ENCODE measurements at places on chromosomes 3 and 15.
A peak's percentile ranks its signal among the peaks of the same experiment; 100 is the strongest.

- no peak for DNase-seq
Measured at GRCh38 chr15:41980654-41981323, 8.4 kb upstream of the EHD4 start.

DNA sequence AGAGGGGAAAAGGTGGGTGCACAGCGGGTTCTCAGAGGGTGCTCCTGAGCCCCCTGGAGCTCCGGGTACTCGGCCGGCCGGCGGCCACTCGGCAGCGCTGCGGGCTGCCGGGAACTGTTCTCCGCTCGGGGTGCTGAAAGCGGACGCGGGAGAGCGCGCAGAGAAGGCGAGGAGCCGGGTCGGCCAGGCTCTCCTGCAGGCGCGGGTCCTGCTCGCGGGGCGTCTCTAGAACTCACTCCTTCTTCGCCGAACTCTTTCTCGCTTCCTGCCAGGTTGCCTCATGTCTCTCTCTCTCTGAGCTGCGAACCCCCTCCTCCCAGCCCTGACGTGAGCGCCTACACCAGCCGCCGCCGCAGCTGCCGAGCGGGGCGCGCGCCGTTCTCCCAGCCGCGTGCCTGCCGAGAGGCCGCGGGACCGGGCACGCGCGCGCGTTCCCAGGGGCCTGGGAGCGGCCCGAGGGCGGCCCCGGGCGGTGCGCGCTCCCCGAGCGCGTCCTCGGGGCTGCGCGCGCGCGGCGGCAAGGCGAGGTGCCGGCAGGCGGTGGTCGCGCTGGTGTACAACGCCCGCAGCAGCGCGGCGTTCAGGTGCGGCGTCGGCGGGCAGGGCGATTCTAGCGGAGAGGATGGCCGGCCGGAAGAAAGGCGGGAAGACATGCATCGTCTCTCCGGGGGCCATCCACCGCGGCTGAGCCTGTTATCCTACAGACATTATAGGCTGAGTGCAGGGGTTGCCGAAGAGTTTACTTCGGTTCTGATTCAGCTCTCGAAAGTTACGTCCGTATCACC is at the start of gene PEX5L:
PEX5L (minus strand) TSS at position 267 of the 785 bp plus-strand sequence. CDS start 338 bp downstream, outside the sequence.
- DNase-seq = peak; percentile 49

- no peak for DNase-seq
Measured at GRCh38 chr3:64244011-64244942, 19.0 kb upstream of the PRICKLE2 start.

DNA sequence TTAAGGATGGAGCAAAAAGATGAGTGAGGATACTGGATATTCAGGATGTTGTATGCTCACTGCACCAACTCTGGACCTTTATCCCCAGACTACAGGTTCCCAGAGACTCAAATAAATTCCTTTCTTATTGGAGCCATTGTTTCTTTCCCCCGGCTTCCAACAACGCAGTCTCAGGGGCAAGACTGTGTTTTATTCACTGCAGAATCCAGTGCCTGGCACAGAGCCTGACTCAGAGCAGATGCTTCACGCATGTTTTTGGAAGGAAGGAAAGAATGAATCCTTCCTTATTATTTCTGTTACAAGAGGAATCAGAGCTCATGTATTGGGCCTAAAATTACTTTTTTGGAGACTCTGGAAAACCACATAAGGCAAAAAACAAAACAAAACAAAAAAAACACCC is 96.0 kb upstream of the VGLL4 start:
- no peak for DNase-seq

DNA sequence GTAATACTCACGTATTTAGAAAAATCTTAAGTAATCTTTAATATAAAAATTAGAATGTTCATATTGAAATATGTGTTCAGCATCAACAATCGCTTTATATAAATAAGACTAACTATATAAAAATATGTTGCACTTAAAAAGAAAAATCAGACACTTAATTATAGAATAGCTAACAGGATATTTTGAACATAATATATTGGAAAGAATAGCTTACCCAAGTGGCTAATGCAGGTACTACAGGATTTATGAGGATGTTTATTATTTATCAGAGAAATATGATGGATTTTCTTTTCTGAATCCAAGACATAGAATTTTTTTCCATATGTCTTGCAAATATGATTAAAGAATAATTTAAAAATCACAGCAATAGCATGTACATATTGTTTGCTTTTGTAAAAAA is 567.9 kb upstream of the GBE1 start:
- DNase-seq = no peak

DNA sequence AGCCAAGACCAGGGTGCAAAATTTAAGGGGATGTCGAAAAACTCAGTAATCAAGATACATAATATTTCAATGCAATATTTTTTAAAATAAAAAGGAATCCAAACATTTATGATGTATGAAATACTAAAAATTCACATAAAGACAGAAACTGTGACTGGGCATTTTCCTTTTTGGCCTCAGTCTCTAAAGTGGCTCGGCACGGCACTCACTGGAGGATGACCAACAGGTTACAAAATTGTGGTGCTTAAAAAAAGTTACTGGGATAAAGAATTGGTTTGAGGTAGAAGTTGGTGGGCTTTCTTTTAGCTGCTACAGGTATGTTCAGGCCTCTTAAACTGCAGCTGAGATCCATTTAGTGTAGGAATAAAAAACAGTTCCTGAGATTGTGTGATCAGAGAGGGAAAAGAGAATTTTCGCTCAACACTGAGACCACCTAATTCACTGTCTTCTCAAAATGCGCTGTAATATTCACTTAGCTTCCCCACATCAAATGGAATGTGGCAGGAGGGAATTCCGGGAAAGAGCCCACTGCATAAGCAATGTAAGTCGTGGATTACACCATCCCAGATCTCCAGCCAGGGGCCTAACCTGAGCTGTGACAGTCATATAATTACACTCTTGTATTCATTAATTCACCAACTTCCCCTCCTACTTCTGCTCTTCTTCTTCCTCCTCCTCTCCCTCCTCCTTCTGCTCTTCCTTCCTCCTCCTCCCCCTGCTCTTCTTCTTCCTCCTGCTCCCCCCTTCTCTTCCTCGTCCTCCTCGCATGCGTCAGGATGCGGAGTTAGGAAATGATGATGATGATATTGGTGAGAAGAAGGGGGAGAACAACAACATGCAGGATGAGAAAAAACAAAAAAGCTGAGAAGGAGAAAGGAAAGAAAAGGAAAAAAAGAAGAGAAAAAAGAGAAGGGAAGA is 45.9 kb downstream of the HES1 start:
- no peak for DNase-seq

DNA sequence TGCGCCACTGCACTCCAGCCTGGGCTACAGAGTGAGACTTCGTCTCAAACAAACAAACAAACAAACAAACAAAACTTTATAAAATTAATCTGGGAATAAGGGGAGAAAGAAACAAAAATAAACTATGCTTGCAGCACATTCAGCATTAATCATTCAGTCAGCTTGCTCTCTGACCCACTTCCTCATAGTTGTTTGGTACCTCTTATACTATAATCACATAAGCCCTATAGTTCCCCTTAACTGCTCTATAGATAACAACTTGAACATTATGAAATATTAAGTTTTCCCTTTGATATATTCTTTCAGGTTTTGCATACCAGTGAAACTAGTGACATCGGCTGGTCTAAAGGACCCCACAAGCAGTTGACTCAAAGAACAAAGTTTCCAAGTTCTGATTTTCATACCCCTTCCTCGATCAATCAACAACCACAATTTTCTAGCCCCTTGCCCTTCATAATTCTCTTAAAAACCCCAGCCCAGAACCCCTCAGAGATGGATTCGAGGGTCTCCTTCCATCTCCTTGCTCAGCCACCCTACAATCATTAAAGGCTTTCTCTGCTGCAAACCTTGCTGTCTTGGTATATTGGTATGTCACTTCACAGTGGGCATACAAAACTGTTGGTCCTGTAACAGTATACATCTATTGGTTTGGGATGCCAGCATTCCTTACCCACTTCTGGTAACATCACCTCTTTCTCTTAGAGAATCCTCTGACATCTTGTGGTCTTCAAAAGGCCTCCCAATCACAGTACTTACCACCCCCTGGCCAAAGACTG is 26.4 kb downstream of the BCL2L10 start:
- no peak for DNase-seq

- no peak for DNase-seq
Measured at GRCh38 chr3:188842639-188843038, 329.1 kb upstream of the TPRG1 start.

- no peak for DNase-seq
Measured at GRCh38 chr3:55676643-55677042, 189.5 kb upstream of the WNT5A start.
